ENCODE measurements at places on chromosomes 6 and 20.

DNA sequence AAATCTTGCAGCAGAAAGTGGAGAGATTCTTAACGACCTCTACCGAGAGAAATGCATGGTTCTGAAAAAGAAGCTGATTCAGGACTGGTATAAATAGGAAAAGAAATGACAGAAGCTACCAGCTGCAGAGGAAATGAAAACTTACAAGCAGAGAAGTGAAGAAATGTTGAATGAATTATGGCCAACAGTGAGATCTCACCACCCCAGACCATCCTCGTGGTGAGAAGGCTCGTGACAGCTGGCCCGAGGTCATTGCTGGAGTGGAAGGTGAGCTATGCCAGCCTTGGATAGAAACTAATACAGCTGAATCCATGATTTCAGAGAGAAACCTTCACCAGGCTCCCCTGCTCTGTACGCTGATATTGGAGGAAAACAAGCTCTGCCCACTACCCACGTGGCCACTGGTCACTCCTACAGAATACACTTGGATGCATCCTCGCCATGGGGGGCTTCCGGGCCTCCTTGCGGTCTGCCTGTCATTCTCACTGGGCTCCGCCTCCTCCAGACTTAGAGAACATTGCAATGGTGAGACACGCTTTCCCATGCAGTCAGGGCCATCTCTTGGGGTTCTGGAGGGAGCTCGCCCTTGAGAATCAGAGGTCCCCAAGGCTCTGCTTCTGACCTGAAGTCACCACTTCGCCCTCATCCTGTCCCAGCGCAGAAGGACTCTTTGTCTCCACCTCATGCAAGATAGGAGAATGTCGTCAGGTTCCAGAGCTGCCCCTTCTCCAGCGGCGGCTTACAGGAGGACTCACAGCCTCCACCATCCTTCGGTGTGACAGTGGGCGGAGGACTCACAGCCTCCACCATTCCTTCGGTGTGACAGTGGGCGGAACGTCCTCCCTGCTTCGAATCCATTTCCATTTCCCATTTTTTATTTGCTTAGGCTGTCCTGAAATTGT lies 10.6 kb upstream of the TUBB2B start:
- no peak for DNase-seq

DNA sequence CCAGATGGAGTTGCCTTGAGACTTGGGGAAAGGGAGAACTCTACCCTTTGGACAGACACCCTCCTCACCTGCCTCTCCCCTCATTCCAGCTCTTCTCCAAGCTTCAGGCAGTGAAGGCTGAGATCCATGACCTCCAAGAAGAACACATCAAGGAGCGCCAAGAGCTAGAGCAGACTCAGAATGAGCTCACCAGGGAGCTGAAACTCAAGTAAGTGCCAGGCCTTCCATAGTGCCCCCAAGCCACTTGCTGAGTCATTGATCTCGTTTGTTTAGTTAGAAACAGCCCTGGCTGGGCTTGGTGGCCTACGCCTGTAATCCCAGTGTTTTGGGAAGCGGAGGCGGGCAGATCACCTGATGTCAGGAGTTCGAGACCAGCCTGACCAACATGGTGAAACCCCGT lies 39.2 kb downstream of the KIF3B start:
- no peak for DNase-seq

DNA sequence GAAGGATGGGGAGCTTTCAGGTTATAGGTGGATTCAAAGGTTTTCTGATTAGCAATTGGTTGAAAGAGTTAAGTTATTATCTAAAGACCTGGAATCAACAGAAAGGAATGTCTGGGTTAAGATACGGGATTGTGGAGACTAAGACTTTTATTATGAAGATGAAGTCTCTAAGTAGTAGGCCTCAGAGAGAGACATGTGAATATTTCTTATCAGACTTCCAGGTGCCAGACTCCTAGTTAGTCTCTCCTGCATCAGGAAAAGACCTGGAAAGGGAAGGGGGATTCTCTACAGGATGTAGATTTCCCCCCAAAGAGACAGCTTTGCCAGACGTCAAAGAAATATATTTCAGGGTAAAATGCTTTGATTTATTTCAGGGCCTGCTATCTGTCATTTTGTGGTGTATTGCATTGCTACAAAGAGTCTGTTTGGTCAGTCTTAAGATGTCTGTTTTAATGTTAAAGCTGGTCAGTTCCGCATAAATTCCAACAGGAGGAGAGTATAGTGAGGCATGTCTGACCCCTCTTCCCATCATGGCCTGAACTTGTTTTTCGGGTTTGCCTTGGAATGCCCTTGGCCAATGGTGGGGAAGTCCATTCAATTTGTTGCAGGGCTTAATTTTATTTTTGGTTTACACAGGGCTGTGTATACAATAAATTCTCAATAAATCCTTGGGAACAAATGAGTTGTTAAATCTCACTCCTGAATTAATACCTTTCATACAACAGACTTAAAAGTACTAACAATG lies 103.4 kb upstream of the RALGAPA2 start:
- no peak for DNase-seq

DNA sequence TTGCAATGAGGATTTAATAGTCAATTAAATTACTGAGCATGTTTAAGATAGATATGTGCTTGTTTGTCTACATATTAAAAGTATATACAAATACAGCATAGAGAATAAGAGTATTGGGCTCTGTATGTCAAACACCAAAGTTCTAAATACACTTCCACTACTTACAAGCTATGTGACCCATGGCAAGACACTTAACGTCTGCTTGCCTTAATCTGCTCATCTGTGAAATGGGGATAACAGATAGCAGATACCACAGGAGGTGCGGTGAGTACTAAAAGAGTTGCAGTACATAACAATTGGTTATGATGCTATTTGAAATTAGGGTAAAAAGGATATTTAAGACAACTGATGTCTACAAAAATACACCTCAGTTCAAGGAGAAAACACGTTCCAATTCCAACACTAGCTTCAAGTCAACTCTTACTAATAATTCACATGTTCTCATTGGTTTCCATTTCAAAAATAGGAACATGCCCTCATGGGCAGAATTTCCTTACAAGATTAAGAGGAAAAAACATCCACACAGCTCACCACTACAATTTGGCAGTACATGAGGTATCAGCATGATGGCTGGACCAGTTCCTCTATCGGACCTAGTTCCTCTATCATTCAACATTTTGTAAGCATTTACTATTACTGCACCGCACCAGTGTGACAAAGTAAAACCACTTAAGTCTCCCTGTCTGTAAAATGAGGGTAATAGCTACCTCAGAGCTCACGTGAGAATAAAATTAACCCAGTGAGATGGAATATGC lies 101.1 kb downstream of the SMLR1 start:
- DNase-seq = no peak

- no peak for DNase-seq
Observed at GRCh38 chr6:63787021-63787420, 151.4 kb downstream of the PHF3 start.

DNA sequence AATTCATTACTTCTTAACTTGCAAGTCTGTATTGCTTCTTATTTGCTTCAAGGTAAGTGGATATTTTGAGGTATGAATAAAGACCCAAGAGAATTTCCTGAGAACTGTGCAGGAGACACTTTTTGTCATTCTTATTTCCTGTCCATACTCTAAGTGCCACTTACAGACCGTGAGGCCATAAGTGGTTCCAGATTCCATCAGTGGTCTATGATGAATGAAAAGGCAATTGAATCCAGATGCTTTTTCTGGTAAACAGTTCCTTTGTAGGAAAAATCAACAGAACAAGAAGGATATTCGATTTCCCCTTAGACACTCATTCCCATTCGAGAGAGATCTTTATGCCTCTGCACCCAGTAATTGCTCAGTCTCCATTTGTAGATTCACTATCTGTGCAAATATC lies 58.3 kb upstream of the PDE10A start:
- DNase-seq = no peak

DNA sequence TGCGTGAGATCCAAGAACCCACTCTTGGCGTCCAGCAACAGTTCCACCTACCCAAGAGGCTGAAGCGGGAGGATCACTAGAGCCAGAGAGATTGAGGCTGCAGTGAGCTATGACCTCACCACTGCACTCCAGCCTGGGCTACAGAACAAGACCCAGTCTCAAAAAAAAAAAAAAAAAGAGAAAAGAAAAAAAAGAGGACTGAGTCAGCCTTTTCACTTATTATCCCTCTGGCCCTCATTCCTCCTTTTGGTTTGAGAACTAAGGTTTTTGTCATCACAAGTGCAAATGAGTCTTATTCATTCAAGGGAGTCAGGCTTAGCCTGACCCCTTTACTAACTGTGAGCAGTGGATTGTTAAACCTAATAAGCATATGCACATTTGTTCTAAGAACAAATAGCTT lies 37.9 kb upstream of the JARID2 start:
- DNase-seq = no peak

GRCh38 chr6:56440551-56440981 lies 193.2 kb upstream of the COL21A1 start:
- DNase-seq = no peak

GRCh38 chr20:44651434-44651683 lies 140 bp downstream of the ADA start:
- DNase-seq = no peak
